ENCODE measurements at places on chromosomes 5 and 9.

- no peak for DNase-seq
These were observed 115.8 kb upstream of the SLIT3 start for GRCh38 chr5:169416583-169417196.

- no peak for DNase-seq
These were observed 356.0 kb upstream of the IRX4 start for GRCh38 chr5:2238732-2239131.

- no peak for DNase-seq
These were observed 599 bp downstream of the NMRK1 start for GRCh38 chr9:75087289-75087823.

GRCh38 chr5:107590686-107591085 is 80.1 kb downstream of the EFNA5 start:
- DNase-seq = no peak

- no peak for DNase-seq
These were observed 3.7 kb downstream of the MRPL36 start for GRCh38 chr5:1795931-1796330.

- no peak for DNase-seq
These were observed 26.7 kb upstream of the RICTOR start for GRCh38 chr5:39100851-39101396.

- DNase-seq = no peak
These were observed 103.8 kb downstream of the GIN1 start for GRCh38 chr5:103016167-103016566.

GRCh38 chr9:5375790-5376477 is 36.3 kb upstream of the RLN1 start:
- no peak for DNase-seq

DNA sequence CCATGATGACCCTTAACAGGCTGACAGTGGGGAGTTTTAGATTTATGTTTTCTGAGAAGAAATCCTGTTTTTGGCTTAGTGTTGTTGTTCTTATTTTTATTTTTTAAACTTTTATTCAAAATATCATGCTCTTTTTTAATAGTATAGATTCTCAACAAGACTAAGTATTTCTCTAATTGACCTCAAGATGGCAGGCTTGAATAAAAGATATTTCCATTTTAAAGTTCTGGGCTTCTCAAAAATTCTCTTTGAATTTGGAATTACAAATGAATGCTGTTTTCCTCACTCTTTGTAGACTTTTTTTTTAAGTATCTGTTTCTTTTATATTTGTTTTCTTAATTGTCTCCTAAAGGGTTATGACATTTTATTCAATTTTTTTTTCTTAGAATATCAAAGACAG is 50.0 kb upstream of the SH3GL2 start:
- DNase-seq = peak; percentile 33

Measured in NCI-H2081 treated with DMSO at 0.1 percent for 48 hours (cell line).